LHCN-M2 (cell line): ENCODE measurements at places on chromosomes 12 and 14. TPM values are rescaled to one million over a fixed set of nuclear protein-coding genes. Genes with fewer than 3 reads are reported as not detected.

GRCh38 chr14:99348816-99349614, 77.0 kb upstream of the BCL11B start:
- DNase-seq: peak; percentile 15

DNA sequence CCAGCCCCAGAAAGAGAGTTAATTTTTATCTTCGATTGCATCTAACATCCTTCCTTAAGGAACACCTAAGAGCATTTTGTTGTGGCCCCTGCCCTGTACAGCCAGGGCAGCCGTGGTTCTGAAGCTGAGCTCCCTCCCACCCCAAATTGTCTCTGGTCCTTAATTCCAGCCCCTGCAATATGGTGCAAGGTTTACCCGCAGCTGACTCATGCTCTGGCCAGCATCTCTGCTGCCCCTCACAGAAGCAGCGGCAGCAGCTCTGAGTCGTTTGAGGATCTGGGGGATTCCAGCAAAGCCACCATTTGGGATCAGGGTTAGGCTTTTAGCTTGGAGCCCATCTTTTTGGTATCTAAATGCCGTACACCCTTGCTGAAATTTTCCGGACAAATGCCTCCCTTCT, 3.3 kb downstream of the DLK1 start:
- DNase-seq: no peak

Gene ANKRD33
- not detected in 2 replicates for total RNA-seq

Gene VDR
- total RNA-seq: 5.8 and 5.9 TPM in 2 replicates

DNA sequence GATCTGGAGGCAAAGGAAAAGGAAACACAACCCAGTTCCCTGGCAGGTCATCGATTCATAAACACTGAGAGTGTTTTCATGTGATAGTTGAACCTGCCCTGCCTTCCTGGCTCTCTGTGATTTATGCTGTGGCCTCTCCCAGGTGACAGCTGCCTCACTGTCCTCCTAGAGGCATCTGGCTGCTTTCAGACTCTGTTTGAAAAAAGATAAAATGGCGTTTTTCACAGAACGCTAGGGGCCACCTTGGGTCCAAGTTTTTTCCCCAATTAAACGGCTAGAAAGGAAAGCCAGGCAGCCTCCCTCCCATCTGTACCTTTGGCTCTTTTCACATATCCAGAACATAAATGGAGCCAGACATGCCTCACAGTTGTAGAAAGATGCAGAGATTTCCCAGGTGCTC, 252.6 kb upstream of the CCDC196 start:
- DNase-seq: no peak

- DNase-seq: no peak
Observed at GRCh38 chr12:122293081-122293480, 26.8 kb upstream of the VPS33A start.

DNA sequence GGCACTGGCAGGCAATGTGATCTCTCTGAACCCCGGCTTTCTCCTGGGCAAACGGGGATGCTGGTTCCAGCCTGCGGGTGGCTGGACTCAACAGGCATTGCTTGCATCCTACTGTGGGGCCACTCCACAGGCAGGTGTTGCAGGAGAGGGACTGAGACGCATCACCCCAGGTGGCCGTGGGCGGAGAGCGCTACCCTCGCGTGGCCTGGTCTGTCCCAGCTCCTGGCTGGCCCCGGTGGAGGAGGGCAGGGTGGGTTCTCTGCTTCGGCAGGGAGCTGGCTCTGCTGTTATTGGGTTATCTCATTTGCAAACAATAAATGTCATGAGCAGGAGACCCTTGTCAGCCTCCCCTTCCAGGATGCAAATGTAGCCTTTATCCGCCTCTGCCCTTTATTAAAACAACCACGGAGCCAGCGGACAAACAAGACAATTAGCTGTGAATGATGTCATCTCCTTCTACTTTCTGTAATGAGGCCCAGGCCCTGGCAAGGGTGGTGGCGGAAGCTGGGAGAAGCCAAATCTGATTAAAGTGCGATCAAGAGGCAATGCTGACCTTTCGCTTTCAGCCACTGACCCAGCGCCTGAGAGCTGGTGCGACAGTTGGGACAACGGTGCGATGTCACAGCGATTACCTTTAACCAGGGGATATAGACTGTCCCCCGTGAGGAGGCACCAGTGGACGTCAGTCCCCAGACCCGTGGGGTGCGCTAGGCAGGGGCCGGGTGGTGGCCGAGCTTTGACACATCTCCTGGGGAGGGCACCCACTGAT, 161.8 kb downstream of the KIF26A start:
- DNase-seq: no peak

- DNase-seq: no peak
Observed at GRCh38 chr12:21655591-21655990, 2.1 kb downstream of the LDHB start.

Gene C14orf132
- 7.9 and 8.1 TPM in 2 replicates for total RNA-seq

DNA sequence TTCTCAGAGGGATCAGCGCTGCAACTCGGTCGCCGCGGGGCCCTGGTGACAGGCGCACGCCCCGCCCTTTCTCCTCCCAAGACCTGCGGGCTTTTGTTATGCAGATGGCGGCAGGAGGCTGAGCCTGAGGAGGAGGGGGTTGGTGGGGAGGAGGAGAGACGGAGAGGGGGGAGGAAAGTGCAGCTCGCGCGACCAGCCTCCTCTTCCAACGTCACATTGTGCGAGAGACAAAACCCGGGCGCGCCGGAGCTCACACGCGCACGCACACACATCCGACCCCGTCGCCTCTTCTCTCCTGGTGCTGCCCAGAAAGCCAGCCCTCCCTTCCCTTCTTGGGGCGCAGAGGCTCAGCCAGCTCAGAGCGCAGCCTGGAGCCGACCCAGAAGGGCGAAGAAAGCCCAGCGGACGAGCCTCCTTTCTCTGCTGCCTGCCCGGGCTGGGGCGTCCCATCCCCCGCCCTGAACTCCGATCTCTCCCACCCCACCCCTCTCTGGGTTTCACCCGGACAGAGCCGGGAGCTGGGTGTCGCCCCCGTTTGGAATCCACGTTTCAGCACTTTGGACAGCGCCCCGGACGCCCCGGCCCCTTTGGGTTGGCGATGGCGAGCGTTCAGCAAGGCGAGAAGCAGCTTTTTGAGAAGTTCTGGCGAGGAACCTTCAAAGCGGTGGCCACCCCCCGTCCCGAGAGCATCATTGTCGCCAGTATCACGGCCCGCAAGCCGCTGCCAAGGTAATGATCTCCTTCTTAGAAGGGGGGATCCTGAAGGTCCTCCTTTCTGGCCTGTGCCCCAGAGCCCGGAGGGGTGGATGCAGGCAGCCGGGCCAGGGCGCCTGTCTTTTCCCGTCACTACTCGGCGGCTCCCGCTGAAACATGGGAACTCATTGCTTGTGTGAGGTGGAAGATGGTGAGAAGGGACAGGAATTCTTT, at the start of gene SRRM4:
Gene SRRM4 (plus strand): TSS at position 257 of the 927 bp plus-strand sequence. CDS start 342 bp downstream, at position 599.
- no peak for DNase-seq

DNA sequence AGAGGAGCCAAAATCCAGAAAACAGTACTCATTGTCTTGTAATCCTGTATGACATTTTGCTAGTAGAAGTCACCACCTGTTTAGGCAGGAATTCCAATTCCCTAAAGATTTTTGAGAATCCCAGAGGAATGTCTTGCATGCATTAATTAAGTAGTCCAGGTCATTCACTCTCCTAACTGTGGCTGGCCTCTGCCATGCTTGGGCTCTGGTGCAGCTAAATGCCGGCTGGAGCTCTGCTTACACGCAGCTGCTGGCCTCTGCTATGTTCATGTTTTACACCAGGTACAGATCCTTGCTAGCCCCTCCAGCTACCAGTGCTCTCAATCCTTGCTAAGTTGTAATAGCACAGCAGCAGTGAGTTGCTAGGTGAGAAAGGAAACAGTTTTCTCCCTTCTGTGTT, 16.3 kb upstream of the HIF1A start:
- DNase-seq: peak; percentile 74

DNA sequence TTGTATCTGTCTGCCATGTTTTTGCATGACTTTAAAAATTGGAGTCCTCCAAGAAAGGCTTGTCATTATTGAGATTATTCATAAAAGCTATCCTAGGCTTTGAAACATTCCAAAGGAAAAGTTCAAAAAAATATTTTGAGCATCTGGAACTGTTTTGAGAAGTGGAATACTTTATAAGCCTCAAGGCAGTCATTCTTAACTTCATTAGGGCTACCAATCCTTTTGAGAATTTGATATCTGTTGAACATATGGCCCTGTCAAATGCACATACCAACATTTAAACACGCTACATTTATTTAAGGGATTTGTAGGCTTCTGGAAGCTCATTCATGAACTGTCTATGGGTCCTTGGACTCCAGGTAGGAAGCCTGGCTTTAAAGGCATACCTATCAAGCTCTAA, 77.0 kb downstream of the TMEM117 start:
- no peak for DNase-seq

DNA sequence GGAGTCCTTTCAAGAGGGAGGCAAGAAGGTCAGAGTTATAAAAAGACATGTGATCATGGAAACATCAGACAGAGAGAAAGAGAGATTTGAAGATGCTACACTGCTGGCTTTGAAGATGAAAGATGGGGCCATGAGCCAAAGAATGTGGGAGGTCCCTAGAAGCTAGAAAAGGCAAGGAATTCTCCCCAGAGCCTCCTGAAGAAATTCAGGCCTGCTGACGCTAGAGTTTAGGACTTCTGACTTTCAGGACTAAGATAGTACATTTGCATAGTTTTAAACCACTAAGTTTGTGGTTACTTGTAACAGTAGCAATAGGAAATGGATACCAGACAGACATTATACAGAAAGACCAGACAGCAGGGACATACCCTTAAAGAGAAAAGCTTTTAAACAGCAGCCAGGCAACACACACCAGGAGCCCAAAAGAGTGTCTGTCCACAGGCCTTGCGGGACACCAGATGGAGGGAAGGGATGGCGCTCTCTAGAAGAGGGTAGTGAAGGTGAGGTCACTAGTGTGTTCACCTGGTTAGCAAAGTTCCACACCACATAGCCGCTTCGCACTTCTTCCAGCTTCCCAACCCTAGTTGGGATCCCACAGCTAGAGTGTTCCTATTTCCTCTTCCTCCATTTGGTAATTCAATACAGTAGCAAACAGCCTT, 29.7 kb upstream of the CEBPE start:
- no peak for DNase-seq

Gene PLEKHH1
- total RNA-seq: 0.06 TPM in 1 of 2 replicates, not detected in the other

DNA sequence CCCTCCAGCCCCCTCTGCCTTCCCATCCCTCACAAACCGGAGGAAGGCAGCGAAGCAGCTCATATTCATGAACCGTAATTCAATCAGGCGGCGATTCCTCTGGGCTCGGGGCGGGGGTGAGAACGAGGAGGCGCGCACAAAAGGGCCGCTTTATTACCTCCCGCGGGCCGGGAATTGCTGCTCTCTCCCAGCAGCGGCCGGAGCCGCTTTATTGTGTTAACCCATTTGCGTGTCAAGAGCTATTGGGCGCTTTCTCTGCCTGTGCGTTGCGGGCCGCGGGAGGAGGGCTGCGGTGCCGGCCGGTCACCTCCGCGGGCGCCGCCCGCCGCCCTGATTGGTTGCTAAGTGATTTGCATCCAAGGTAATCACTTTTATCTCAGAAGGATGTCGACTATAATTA, 4.8 kb downstream of the FAM222A start:
- DNase-seq: no peak

Gene KLRB1
- not detected in 2 replicates for total RNA-seq

- DNase-seq: no peak
Observed at GRCh38 chr14:81485781-81486180, 47.9 kb downstream of the SEL1L start.

GRCh38 chr12:106108185-106108835, 30.4 kb downstream of the NUAK1 start:
- no peak for DNase-seq

DNA sequence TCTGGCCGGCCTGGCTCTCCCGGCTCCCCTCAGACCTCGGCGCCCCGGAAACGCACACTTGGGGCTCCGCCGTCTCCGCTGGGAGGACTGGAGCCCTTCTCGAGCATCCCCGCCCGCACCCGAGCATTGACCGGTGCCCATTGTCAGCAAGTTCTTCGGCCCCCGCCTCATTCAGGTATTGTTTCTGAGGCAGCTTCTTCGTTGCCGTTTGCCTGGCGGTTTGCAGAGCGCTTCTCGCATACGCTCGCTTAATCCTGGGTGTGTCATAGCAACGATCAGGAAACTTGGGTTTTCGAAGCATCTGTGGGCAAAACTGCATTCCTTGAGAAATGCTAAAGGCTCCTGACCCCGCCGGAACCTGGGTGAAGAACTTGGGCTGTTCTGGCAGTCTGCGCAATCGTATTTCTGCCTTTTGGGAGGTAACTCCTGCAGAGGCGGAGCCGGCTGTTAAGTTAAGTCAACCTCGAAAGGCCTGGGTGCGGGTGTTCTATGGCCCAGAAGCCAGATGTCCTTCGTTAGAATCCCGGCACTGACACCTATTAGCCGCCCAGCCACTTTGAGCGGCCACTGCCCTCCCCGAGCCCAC, 518 bp downstream of the GSKIP start:
- peak; percentile 63 for DNase-seq

- peak; percentile 62 for DNase-seq
Observed at GRCh38 chr12:63206909-63207308, 55.9 kb upstream of the AVPR1A start.

Gene TMTC1
- 111 and 136 TPM in 2 replicates for total RNA-seq

DNA sequence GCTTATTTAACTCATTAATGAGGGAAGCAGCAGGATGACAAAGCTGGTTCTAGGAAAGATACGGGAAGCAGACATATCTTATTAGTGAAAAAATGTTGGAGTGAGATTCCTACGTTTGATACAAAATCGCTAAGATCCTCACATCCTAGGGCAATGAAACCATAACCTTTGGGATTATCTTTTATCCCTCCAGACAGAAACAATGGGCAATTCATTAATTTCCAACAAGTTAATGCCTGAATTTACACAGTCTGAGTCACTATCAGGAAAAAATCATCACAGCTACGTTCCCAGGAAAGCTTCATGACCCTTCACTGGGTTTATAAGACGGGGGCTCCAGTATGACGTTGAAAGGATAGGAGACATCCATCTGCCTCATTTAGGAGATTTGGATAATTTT, 45.0 kb downstream of the SLC24A4 start:
- no peak for DNase-seq

GRCh38 chr12:48125985-48126384, 6.8 kb downstream of the PFKM start:
- no peak for DNase-seq

Gene OR6C3
- not detected in 2 replicates for total RNA-seq

- DNase-seq: no peak
Observed at GRCh38 chr14:45381091-45381490, 128.1 kb upstream of the MIS18BP1 start.

GRCh38 chr12:102120886-102121285, 903 bp downstream of the PARPBP start:
- DNase-seq: peak; percentile 27

GRCh38 chr12:108425238-108425795, 86.2 kb upstream of the CMKLR1 start:
- DNase-seq: peak; percentile 35

Gene TROAP
- 30.0 and 32.8 TPM in 2 replicates for total RNA-seq

GRCh38 chr12:101040936-101041335, 169.1 kb downstream of the SLC5A8 start:
- DNase-seq: no peak

GRCh38 chr12:40238266-40238902, 13.6 kb downstream of the LRRK2 start:
- no peak for DNase-seq

DNA sequence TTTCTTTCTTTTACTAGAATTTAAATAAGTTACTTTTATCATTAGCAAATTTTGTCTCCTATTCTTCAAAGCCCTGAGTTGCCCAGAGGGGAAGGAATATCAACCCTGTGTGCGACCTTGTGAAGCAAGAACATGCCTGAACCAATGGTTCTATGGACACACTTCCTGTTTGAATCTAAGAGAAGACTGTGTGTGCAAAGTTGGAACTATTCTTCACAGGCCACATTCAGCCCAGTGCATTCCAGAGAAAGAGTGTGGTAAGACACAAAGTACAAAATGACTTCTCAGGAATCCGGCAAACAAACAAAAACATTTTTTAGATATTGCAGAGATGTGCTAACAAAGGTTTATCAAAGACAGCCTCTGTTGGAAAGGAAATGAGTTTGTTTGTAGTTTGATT, 90.8 kb upstream of the PTPRQ start:
- DNase-seq: peak; percentile 81
